ENCODE measurements at places on chromosomes 12 and 14.
A peak's percentile ranks its signal among the peaks of the same experiment; 100 is the strongest.

- DNase-seq: peak; percentile 62
Observed at GRCh38 chr12:123115409-123116121, 35.3 kb downstream of the PITPNM2 start.

- DNase-seq: no peak
Observed at GRCh38 chr12:38931461-38931860, 26.1 kb upstream of the CPNE8 start.

GRCh38 chr12:1204581-1205121, 213.6 kb downstream of the ERC1 start:
- DNase-seq: no peak

DNA sequence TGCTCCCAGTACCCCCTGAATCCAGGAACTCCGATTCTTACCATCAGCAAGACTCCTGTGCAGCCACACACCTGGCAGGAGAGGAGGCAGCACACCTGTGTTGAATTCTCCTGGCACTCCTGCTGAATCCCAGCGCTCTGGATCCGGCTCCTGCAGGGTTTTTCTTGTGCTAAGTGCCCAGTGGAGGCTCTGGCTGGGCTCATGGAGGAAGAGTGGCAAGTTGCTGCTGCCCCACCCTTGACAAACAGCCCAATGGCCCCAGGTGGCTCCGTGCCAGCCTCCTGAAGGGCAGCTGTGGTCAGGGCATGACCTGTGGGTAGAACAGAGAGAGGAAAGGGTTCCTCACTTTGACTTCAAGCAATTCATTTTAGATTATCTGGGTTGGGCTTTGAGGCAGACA, 20.0 kb downstream of the CRACR2A start:
- DNase-seq: no peak

- no peak for DNase-seq
Observed at GRCh38 chr14:103273145-103273744, 60.8 kb upstream of the EIF5 start.

DNA sequence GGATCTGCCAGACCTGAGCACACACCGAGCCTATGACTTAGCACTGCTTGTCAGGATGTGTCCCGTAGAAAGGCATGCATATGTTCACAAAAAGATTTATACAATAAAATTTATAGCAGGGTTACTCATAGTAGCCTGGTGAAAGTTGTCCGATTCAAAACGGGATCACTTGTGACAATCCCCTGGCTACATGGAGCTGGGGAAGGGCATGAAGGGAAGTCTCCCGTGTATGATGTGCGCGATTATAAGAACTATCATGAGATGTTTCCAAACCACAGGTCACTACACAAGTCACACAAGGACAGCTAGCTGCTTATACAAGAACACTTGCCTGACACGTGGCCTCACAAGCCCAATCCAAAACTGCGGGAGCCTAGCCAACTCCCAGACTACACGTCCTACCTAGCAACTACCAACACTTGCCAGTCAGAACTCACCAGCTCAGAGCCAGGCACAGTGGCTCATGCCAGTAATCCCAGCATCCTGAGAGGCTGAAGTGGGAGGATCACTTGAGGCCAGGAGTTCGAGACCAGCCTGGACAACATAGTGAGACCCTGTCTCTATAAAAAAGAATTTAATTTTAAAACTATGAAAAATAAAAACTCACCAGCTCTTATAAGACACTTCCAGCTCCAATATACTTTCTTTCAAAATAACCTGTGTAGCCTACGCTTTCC, 7.5 kb upstream of the CDCA4 start:
- DNase-seq: no peak

GRCh38 chr12:117485984-117486839, 124.8 kb upstream of the NOS1 start:
- DNase-seq: no peak

- DNase-seq: peak; percentile 67
Observed at GRCh38 chr12:106303202-106303820, 778 bp downstream of the TCP11L2 start.

GRCh38 chr12:2082321-2082720, 29.5 kb downstream of the CACNA1C start:
- no peak for DNase-seq

DNA sequence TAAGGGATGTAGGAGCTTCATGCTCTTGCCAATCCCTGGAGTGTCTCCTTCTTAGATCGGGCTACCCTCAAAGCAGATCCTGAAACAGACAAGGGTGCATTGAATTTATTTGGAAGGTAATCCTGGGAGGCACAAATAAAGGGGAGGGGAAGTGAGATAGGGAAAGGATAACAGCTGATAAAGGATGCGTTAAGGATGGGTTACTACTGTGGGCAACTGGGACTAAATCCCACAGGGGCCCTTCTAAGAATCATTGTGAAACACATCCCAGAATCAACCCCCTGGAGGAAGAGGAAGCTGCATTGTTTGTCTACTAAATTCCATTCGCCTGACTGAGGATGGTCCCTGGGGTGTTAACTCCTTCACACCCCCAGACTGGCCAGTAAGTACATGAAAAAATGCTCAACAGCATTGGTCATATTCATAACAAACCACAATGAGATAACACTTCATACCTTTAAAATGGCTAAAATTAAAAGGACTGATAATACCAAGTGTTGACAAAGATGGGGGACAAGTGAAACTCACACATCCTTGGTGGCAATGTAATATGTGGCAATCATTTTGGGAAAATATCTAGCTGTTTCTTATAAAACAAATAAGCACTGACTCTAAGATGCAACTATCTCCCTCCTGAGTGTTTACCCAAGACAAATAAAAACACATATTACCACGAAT, 37.0 kb upstream of the CMKLR1 start:
- no peak for DNase-seq

- peak; percentile 30 for DNase-seq
Observed at GRCh38 chr12:120316798-120317223, 10.8 kb downstream of the PLA2G1B start.

DNA sequence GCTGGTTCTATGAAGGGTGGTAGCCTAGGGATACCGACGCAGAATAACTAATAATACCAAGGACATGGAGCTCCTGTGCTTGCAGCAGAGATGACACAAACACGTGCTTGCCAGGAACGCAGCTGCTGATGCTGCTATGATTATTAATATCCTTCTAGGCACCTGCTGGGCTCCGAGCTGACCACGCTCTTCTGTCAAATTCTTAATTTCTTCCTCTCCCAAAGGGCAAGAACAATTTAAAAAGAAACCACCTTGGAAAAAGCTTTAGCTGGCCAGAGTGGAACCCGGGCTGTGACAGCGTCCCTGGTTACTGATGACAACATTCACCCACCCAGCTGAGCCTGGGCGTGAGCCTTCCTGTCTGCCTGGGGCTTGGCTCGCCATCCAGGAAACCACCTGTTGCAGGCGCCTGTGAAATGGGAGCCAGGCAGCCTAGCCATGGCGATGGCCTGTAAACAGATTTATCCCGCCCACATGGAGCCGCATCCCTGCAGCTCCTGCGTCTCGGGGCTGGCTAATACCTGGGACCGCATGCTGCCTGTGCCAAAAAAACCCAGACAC, 28.8 kb downstream of the CLMN start:
- DNase-seq: no peak

DNA sequence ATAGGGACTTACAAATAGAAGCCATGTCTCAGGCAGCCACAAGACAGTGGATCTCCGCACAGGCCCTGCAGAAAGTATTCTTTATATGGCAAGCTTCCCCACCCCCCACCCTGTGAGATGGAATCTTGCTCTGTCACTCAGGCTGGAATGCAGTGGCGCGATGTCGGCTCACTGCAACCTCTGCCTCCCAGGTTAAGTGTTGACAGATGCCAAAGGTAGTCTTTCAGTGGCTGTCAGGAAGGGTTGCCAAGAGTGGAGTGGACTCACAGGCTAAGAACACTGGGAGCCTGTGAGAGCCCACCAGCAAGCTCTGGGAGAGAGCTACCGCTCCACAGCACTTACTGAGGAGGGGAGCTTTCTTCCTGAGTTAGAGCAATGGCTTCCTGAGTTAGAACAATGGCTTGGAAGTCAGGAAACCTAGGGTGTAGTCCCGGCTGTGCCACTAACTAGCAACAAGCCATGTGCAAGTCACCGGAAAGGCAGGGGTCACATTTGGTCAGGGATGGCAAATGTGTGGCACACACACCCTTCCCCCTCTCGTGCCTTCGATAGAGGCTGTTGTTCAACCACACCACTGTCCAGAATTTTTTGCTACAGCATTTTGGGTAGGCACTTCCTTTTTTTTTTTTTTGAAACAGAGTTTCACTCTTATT, 2.6 kb downstream of the RNASE1 start:
- peak; percentile 46 for DNase-seq

- DNase-seq: no peak
Observed at GRCh38 chr12:6067152-6067916, 57.1 kb downstream of the VWF start.

DNA sequence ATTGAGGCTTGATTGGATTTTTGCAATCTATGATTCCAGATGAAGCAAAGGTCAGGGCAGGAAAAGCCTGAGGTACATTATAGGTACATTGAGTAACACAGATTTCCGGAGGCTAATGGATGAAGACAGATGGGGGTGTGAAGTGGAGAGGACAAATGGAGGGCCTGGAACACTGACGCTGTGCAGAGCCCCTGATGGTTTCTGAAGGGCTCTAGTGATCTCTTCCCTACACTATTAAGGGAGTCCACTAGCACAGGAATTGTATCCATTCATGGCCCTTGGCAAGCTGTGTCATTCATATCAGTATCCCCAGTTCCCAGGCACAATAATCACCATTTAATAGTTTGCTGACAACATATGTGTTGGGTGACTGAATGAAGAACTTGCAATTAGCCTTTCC, 284.8 kb downstream of the ITPR2 start:
- DNase-seq: no peak

DNA sequence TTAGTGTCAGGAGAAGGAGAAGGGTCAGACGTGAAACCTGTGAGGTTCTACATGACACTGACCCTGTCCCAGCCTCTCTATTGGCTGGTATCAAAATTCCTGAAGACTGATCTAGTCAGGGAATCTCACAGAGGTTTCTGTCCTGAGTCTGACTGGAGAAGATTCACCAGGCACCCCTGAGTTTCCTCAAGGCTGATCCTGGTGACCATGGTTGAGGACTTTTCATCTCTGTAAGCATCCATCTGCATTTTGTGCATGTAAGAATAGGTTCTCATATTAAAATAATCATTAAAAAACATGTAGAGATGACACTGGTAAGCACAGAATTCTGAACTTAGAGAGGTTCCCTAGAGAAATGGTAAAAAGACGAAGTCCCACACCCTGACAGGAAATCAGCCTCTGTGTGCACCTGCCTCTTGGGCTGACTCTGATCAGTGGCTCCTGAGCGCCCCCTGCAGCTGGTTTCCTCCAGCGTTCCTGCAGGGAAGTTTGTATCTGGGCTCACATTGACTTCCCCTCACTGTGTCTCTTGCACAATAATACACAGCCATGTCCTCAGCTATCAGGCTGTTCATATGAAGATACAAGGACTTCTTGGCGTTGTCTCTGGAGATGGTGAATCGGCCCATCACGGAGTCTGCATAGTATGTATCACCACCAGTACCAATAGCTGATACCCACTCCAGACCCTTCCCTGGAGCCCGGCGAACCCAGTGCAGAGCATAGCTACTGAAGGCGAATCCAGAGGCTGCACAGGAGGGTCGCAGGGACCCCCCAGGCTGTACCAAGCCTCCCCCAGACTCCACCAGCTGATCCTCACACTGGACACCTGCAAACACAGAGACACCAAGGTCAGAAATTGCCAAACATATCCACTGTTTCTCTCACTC, 991.9 kb downstream of the TMEM121 start:
- DNase-seq: no peak

DNA sequence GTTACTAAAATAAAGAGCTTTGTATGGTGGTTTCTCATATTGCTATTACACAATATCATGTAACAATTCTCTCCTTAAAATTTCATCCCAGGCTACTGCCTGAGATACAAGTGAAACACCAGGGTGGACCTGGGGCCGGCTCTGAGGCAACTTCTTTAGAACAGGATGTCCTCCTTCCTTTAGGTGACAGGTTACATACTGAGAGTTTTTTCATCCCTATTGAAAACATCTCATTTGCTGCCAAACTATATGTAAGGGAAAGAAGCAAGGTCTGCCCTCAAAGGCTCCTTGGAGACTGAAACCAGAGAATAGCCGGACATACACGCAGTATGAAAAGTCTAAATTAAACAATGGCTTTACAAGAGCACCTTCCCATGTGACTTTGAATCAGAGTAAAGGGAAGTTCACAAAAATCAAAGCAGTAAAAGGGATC, 139.9 kb downstream of the DUSP6 start:
- no peak for DNase-seq

GRCh38 chr12:70353780-70354660, 12.1 kb upstream of the KCNMB4 start:
- DNase-seq: no peak

DNA sequence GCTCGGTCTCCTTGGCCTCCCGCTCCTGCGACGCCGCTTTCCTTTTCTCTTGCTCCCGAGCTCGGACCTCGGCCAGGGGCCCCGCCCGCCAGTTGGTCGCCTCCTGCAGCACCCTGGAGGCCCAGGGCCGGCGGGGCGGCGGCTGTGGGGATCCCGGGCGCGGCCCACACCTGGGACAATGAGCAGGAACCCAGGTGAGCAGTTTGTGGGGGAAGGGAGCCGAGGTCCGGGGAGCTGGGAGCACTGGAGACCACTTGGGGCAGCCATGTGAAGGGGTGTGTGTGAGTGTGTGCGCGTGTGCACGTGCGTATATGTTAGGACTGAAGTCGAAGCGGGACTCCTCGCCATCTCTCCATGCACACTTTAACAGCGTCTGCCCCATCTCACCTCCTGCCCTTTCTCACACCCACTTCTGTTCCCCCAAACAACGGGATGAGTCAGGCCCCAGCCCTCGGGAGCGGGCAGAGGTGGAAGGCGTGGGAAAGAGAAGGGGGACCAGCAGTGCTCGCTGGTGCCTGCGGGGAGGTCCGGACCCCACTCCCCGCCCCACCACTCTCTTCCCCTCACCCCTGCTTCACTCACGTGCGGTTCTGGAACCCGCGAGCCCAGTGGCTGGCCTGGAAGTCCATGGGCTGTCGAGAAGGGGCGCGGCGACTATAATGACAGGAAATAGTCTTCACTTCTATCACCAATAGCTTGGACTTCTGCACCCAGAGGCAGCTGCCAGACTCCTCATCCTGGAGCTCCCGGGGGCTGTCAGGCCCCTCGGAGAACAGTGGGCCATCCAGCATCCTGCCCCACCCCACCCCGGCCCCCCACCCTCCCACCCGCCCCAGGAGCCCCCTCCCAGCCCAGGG, 450 bp downstream of the DDN start:
- DNase-seq: no peak

DNA sequence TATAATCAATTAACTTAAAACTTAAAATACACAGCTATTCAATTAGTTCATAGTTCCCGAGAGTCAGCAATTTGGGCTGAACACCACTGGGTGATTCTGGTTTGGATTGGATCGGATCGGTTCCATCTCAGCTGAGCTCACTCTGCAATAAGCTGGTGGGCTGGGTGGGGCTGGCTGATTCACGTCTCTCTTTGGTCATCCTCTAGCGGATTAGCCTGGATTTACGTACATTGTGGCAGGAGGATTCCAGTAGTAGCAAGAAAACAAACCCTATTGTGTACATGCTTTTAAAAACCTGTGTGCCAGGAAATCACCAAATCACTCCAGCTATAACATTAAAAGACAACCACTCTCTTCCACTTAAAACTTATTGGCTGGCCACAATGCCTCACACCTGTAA, 3.2 kb upstream of the CLEC4C start:
- DNase-seq: no peak
